Caki2 (cell line): ENCODE measurements at places on chromosomes 7 and 10. TPM values are rescaled to one million over a fixed set of nuclear protein-coding genes. Genes with fewer than 3 reads are reported as not detected.

- DNase-seq, result no peak
These were observed 388.6 kb downstream of the EXOC4 start for GRCh38 chr7:133641436-133641835.

GRCh38 chr10:78365694-78366093 lies 332.0 kb downstream of the RPS24 start:
- no peak for DNase-seq

DNA sequence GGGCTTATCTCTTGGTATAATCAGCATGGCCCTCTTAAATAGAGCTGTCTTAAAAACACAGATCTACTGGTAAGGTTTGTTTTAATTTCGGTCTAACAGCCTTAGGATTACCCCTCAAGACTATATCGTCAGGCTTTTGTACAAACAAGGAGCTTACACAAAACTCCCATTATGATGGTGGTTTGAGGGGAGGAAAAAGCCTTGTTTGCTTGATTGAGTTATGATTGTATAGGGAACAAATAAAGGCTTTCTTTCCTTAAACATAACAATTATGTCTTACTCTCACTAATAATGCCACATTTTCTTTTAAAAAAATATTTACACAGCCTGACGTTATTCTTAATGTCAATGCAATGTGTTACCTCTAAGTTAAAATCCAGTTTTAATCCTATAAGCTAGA lies 188.8 kb upstream of the TCF7L2 start:
- no peak for DNase-seq

- DNase-seq, result no peak
These were observed 41.8 kb upstream of the TMEM273 start for GRCh38 chr10:49230004-49230403.

DNA sequence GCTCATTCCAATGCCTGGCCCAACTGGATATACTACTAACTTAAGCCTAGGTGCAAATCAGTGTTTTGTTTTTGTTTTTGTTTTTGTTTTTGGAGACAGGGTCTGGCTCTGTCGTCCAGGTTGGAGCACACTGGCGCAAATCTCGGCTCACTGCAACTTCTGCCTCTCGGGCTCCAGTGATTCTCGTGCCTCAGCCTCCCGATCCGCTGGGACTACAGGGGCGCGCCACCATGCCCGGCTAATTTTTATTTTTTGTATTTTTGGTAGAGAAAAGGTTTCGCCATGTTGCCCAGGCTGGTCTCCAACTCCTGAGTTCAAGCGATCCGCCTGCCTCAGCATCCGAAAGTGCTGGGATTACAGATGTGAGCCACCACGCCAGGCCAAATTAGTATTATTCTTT lies 1.6 kb downstream of the PPP3CB start:
- no peak for DNase-seq

GRCh38 chr7:149845257-149845980 lies 7.2 kb downstream of the ZNF862 start:
- no peak for DNase-seq

- no peak for DNase-seq
These were observed 12.2 kb downstream of the SEPHS1 start for GRCh38 chr10:13335881-13336280.

GRCh38 chr7:107150375-107151073 lies 18.3 kb upstream of the HBP1 start:
- DNase-seq, result peak; percentile 48

Gene MUC12
- 1.3 TPM in 1 of 2 replicates, not detected in the other for total RNA-seq

Gene AVL9
- 22.3 and 28.1 TPM in 2 replicates for total RNA-seq

Gene CFAP70
- total RNA-seq, result 0.78 and 3.4 TPM in 2 replicates

Gene FGF8
- not detected in 2 replicates for total RNA-seq
